ENCODE measurements at places on chromosomes 6 and 20.

- DNase-seq, result no peak
Observed at GRCh38 chr6:125164696-125165095, 11.1 kb downstream of the TPD52L1 start.

DNA sequence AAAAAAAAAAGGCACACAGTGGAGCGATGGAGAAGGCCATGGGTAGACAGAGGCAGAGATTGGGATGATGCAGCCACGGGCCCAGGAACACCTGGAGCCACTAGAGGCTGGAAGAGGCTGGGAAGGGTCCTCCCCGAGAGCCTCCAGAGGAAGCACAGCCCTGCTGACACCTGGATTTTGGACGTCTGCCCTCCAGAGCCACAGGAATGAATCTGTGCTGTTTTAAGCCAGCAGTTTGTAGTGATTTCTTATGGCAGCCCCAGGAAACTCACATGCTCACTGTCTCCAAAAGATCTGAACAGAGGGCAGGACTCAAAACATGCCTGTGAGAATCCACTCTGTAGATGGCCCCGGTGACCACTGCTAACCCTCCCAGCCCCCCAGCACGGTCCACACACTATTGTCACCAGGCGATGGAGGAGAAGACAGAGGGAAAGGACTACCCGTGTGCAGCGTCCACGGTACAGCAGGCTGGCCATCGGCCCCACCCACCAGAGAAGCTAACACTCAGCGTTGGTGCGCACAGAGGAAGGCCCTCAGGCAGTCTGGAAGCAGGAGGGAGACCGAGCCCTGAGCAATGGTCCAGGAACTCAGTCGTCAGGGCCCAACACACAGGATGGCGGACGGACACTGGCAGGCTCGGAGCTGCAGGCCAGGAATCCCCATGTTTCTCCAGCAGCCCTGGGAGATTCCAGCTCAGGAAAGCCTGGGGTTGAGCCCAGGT is 99.7 kb downstream of the BMP7 start:
- no peak for DNase-seq

- no peak for DNase-seq
Observed at GRCh38 chr6:9138936-9139335, 703.6 kb upstream of the SLC35B3 start.

GRCh38 chr6:47512872-47513271 is 35.3 kb downstream of the CD2AP start:
- DNase-seq, result no peak

DNA sequence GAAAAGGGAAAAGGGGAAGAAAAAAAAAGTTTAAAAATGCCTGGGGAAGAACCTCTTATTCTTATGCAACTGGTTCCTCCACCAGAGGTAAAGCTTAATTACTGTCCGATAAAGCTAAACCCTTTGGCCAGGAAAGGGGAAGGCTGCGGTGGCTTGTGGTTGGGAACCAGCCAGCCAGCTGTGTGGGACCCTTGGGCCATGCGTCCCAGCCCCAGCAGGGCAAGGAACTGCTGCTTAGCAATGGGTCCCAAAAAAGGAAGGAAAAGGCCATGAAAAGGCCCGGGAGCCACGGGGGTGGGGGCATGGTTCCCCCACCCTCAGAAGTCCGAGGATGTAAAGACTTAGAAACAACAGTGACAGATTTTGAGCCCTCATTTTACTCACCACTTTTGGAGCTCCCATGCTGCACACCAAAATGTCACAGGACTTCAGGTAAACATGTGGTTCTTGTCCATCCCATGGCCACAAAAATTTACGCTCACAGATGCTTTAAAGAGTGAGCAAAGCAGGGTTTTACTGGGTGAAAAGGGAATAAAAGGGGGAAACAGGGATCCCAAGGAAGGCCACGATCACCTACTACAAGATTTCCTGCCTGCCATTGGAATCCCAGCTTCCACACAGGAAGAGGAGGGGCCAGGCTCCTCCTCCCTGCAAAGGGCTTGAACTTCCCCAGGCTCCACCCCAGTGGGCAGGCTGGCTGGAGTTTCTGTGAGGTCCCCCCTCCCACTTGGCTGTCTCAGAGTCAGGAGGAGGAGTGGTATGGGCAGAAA is 1234.7 kb upstream of the GJE1 start:
- DNase-seq, result no peak

DNA sequence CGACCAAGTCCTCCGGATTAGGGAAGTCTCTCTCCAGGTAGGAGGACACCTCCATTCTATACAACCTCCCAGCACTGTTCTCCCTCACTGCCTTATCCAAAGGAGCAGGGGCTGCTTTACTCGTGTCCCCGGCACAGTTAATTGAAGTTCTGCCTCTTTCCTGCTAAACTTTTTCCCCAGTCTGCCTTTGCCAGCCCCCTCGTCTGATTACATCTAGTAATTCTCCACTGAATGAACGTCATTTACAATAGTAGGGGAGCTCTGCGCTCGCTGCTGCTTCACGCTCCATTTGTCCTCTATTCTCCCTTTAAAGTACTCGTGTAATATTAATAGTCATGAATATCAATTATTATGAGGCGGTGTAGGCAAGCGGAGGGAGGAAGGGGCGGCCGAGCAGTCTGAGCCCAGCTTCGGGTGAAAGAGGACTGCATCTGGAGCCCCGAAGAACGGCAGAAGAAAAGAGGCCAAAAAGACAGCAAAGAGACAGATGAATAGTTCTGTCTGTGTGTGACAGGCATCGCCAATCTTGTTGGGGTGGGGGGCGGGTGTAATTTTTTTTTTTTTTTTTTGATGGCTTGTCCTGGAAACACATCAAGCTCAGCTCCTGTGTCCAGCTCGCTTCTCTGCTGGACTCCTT is 2.9 kb downstream of the TFAP2B start:
- DNase-seq, result no peak

DNA sequence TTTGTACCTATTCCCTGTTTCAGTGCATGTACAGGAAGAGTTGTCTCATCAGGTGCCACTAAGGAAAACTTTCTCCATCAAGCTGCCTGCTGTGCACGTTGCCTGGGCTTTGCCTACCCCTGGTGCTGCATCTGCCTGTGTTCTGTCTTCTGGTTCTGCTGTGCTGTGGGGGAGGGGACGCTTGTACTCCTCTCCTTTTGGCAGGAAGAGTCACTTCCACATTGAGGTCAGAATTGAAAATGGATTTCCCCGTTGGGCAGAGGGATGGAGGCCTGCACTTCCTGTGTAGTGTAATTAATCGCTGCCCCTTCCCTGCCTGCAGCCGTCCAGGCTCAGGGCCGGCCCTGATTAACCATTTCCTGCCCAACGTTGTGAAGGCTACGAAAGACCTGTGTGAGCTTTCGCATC is 153.3 kb downstream of the SCML4 start:
- no peak for DNase-seq

DNA sequence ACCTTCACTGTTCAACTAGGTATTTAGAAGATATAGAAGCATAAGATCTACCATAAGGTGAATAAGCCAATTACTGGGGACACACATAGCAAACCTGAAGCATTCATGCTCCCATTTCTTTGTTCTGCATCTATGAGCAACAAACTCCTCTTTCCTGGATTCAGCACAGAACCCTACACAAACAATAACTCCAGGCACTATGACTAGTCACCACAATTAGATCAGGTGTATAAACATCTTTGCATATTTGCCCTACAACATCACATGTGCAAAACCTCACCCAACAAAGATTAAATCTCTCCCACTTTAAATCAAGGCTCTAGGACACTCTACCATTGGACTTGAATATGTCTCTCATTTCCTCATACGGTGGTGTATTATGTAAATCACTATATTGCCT is 652.3 kb downstream of the EPHA7 start:
- no peak for DNase-seq

Data from activated CD8-positive, alpha-beta memory T cell treated with anti-CD3 and anti-CD28 coated beads, Interleukin-2, amount 50 U/mL, for 4 hours (primary cell).